ENCODE measurements at places on chromosomes 5 and 9. TPM values are rescaled to one million over a fixed set of nuclear protein-coding genes. Genes with fewer than 3 reads are reported as not detected.
A peak's percentile ranks its signal among the peaks of the same experiment; 100 is the strongest.

The PWWP2A gene
- total RNA-seq: 21.9 TPM

The TMC1 gene
- not detected for total RNA-seq

The LCN9 gene
- total RNA-seq: not detected

The FGF1 gene
- total RNA-seq: 0.73 TPM

The N4BP3 gene
- total RNA-seq: 0.64 TPM

The SPEF2 gene
- 7.9 TPM for total RNA-seq

The SLC46A2 gene
- not detected for total RNA-seq

The KIF4B gene
- not detected for total RNA-seq

The CD14 gene
- not detected for total RNA-seq

DNA sequence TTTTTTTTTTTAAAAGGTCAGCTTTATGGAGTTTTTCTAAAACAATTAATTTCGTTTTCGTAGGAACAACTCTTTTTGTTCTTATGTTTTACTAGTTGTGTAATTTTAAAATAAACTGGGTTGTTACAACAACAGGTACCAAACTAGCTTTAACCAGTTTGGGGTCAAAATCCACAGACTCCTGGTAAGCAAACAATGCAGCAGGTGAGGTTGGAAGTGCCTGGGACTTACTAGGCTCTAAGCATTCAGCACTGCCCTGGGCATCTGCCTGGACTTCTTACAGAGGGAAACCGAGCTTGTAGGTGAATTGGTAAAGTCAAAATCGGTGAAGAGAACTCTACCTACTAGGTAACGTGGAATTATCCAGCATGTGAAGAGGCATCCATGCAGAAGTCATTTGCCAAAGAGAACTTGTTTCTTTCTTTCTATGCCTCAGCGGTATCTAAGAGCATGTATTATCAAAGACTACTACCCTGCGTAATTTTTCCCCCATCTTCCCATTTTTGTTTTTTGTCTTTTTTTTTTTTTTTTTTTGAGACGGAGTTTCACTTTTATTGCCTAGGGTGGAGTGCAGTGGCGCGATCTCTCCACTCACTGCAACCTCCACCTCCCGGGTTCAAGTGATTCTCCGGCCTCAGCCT, 145.4 kb downstream of the KCTD16 start:
- H3K4me3 ChIP-seq: no peak overlapping the region
- DNase-seq: no peak
- H3K27ac ChIP-seq: no peak overlapping the region
- H3K4me1 ChIP-seq: no peaks in the 10 kb centered on the region
- peaks cover 15% of the 10 kb centered on the region for H3K27me3 ChIP-seq
- H3K36me3 ChIP-seq: no peaks in the 10 kb centered on the region

DNA sequence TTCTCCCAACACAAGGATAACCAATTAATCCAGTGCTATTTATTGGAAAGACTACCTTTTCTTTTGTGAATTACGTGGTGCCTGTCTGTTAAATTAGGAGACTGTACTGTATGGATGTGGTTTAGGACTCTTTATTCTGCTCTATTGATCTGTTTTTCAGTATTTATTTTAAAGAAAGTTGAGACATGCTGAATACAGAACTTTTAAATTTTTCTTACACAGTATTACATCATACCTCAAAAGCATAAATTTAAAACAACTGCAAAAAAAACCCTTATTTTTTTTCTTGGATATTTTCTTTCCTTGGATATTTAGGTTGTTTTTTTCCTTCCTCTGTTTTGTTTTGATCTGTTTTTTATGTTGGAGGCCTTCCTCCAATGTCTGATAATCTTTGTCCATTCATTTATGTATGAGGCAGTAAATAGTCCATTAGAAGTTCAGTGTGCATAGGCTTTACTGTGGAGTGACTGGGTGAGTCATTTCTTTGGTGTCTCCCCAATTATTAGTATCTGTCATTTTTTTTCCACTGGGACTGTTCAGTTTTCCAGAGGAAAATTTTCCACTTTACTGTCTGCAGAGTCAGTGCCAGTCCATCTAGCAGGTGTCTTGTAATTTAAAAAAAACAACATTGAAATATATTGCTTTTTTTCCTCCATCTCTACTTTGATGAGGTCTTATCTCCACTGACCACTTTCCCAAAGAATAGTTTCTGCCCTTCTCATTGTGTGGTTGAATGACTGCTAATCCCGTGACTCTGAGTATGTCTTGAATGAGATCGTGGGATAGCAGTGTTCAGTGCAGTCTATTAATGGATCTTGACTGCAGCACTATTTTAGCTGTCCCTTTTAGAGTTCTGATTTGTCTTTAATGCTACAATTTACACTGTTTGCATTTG, 15.2 kb downstream of the CYSTM1 start:
- H3K27me3 ChIP-seq: no peaks in the 10 kb centered on the region
- H3K27ac ChIP-seq: peak overlapping the region; percentile 52
- peaks cover 20% of the 10 kb centered on the region for H3K4me1 ChIP-seq
- DNase-seq: no peak
- peaks cover 7% of the 10 kb centered on the region for H3K36me3 ChIP-seq
- no peak overlapping the region for H3K4me3 ChIP-seq

DNA sequence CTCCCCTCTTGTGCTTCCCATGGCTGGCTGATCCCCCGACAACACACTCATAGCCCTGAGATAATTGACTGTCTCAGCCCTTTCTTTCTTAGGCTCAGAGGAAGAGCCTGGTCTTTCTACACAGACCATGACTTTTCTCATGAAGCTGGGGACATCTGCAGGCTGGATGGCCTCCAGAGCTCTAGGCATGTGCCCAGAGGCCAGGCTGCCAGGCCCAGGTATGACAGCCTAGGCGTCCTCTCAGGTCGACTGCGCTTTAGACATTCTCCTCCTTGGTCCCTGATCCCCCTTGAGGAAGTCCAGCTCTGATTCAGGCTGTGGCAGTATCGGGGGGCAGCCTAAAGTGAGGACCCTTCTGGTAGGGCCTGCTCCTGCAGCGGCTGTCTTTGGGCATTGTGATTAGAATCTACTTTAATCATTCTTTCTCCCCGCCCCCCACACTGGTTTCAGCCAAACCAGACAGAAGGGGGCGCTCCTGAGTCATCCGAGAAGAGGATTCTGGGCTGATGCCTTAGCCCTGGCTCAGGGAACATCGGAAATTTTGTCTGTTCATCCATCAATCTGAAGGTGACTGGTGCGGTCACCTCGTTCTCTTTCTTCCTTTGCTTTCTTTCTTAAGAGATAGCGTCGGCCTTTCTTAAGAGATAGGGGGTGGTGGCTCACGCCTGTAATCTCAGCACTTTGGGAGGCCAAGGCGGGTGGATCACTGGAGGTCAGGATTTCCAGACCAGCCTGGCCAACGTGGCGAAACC, 66.5 kb upstream of the HSPA9 start:
- peak; percentile 89 for DNase-seq
- peaks cover 10% of the 10 kb centered on the region for H3K27me3 ChIP-seq
- no peak overlapping the region for H3K4me3 ChIP-seq
- H3K36me3 ChIP-seq: no peaks in the 10 kb centered on the region
- H3K27ac ChIP-seq: no peak overlapping the region

- H3K27me3 ChIP-seq: no peaks in the 10 kb centered on the region
- H3K36me3 ChIP-seq: peaks cover 3% of the 10 kb centered on the region
- no peak overlapping the region for H3K27ac ChIP-seq
- H3K4me3 ChIP-seq: no peak overlapping the region
- H3K4me1 ChIP-seq: no peaks in the 10 kb centered on the region
Observed at GRCh38 chr5:89199306-89199705, 316.3 kb upstream of the MEF2C start.

DNA sequence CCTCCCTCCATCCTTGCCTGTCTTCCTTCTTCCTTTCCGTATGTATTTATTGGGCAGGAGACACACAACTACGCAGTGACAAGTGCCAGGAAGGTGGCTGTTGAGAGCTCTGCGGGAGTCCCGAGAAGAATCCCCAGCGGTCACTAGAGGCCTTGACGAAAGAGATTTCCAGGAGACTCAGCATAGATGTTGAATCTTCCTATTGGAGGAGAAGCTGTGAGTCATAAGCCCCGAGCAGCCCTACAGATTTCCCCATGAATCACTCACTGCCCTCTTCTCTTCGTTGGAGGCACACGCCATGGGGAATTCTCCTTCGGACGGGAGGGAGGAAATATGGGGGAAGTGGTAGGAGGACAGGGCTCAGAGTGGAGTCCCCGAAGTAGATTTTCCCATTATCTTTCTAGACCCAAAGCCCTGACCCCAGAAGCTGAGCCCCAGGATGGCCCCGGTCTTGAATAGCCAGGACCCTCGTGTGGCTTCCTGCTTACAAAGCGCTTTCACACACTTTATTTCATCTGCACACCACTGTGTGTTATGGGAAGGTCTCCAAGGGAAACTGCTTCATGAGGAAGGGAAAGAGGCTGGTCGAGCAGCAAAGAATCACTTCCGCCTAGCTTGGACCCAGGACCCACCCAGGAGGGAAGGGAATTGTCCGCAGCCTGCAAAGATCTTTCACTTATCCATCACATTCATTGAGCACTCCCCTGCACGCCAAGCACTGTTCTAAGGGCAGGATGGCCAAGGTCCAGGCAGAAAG, 12.7 kb downstream of the DUSP1 start:
- no peaks in the 10 kb centered on the region for H3K27me3 ChIP-seq
- H3K27ac ChIP-seq: peak overlapping the region; percentile 92
- DNase-seq: no peak
- H3K4me1 ChIP-seq: peaks cover 12% of the 10 kb centered on the region

GRCh38 chr5:1354576-1354975, 9.7 kb upstream of the CLPTM1L start:
- DNase-seq: no peak
- no peaks in the 10 kb centered on the region for H3K36me3 ChIP-seq
- H3K4me3 ChIP-seq: no peak overlapping the region
- H3K27me3 ChIP-seq: peaks cover 24% of the 10 kb centered on the region

GRCh38 chr9:130535818-130536521, 43.4 kb upstream of the FUBP3 start:
- H3K27ac ChIP-seq: no peak overlapping the region
- no peaks in the 10 kb centered on the region for H3K36me3 ChIP-seq
- H3K4me3 ChIP-seq: no peak overlapping the region
- H3K4me1 ChIP-seq: peaks cover 4% of the 10 kb centered on the region
- H3K27me3 ChIP-seq: peaks cover 59% of the 10 kb centered on the region
- DNase-seq: no peak

DNA sequence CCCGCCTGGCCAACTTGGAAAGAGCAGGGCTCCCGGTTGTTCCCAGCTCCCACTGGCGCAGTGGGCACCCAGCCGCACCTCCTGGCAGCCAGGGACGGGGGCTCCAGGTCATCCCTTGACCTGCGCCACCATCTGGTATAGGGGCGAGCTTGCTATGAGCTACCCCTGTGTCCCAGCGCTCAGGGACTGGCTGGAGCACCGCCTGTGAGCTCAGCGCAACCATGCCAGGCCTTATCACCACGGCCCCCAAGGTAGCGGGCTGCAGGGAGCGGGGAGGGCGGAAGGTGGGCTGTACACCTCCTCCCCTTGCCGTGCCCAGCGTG, 15.4 kb upstream of the RASA1 start:
- H3K36me3 ChIP-seq: no peaks in the 10 kb centered on the region
- H3K27me3 ChIP-seq: peaks cover 33% of the 10 kb centered on the region
- no peaks in the 10 kb centered on the region for H3K4me1 ChIP-seq
- DNase-seq: no peak
- no peak overlapping the region for H3K4me3 ChIP-seq
- no peak overlapping the region for H3K27ac ChIP-seq

- no peaks in the 10 kb centered on the region for H3K27me3 ChIP-seq
- H3K27ac ChIP-seq: no peak overlapping the region
- H3K4me3 ChIP-seq: no peak overlapping the region
- no peak for DNase-seq
Observed at GRCh38 chr5:65539827-65540226, 23.1 kb downstream of the CENPK start.

GRCh38 chr9:121445986-121446385, 53.7 kb downstream of the GGTA1 start:
- H3K36me3 ChIP-seq: no peaks in the 10 kb centered on the region
- H3K4me1 ChIP-seq: peaks cover 8% of the 10 kb centered on the region
- H3K4me3 ChIP-seq: no peak overlapping the region
- H3K27ac ChIP-seq: no peak overlapping the region
- peaks cover 82% of the 10 kb centered on the region for H3K27me3 ChIP-seq
- no peak for DNase-seq

DNA sequence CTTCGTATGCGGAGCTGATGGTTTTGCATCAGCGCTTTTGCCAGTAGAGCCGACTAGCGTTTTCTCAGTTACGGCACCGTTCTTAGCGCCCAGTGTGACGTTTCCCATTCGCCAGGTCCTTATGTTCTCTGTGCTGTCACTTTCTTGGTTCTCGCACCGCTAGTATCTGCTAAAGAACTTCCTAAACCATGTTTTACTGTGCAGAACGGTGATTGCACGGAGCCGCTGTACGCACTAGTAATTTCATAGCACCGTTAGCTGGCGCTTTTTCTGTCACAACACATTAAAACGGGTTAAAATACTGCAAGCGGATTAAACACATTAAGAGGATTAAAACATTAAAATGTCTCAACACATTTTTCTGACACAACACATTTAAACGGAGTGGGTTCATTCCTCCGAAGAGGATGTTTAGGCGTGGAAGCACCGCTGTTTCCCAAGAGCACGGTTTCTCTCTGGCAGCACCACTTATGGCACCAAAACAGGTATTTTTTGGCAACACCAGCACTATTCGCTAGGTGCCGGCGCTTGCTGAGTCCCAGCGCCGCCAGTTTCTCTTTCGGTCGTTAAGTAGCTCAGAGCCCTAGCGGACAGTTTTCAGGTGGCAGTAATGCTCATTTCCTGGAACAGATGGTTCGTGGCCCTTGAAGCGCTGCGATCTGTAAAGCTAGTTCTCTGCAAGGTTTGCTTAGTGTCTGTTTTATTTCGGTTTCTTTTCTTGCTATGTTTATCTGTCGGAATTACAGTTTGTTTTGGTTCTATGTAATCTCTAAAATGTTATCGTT, 20.3 kb downstream of the ANXA2R start:
- H3K4me3 ChIP-seq: peak overlapping the region; percentile 94
- H3K27me3 ChIP-seq: no peaks in the 10 kb centered on the region
- H3K4me1 ChIP-seq: peaks cover 51% of the 10 kb centered on the region
- peaks cover 2% of the 10 kb centered on the region for H3K36me3 ChIP-seq

GRCh38 chr5:143931476-143931875, 119.5 kb downstream of the HMHB1 start:
- DNase-seq: no peak
- H3K4me1 ChIP-seq: peaks cover 3% of the 10 kb centered on the region
- no peak overlapping the region for H3K4me3 ChIP-seq
- H3K36me3 ChIP-seq: peaks cover 10% of the 10 kb centered on the region
- no peaks in the 10 kb centered on the region for H3K27me3 ChIP-seq
- no peak overlapping the region for H3K27ac ChIP-seq

DNA sequence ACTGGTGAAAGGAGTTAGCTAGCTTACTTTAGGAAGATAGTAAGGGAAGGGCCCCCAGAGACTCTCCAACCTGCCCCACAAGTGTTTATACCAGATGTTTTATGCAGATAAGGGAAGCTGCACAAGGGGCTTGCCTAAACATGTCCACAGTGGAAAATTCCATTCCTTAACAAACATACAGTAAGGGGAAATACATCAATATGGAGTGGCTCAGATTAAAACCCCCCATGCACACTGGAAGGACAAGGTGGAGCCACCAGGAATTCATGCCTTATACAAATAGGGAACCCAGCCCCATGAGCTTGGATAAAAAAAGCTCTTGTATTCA, 106.3 kb upstream of the GPBP1 start:
- no peak for DNase-seq
- no peaks in the 10 kb centered on the region for H3K36me3 ChIP-seq
- H3K4me1 ChIP-seq: peaks cover 4% of the 10 kb centered on the region
- H3K4me3 ChIP-seq: no peak overlapping the region
- H3K27me3 ChIP-seq: peaks cover 42% of the 10 kb centered on the region

Measured in osteocyte (in vitro differentiated cells).